ENCODE measurements at places on chromosomes 5 and 9. TPM values are rescaled to one million over a fixed set of nuclear protein-coding genes. Genes with fewer than 3 reads are reported as not detected.

The ADRB2 gene
- 0.31 TPM for total RNA-seq

The SPATA24 gene
- 13.2 TPM for total RNA-seq

The PCDHGA11 gene
- total RNA-seq: 7.7 TPM

The SNCAIP gene
- total RNA-seq: 42.3 TPM

The IL3 gene
- not detected for total RNA-seq

The SLC25A2 gene
- not detected for total RNA-seq

The FANCG gene
- total RNA-seq: 23.3 TPM

The ARHGEF39 gene
- total RNA-seq: 0.41 TPM

The FOXD4 gene
- 0.31 TPM for total RNA-seq

The CCL21 gene
- not detected for total RNA-seq

The ADAMTS13 gene
- total RNA-seq: 14.3 TPM

The PLPPR1 gene
- 52.3 TPM for total RNA-seq

The HTR1A gene
- 0.96 TPM for total RNA-seq

The IFNA2 gene
- not detected for total RNA-seq

The ACOT12 gene
- total RNA-seq: 0.41 TPM

The RIMOC1 gene
- total RNA-seq: 31.4 TPM

The NMUR2 gene
- total RNA-seq: 1.1 TPM

The NTNG2 gene
- total RNA-seq: 0.66 TPM

The KCTD16 gene
- 5.3 TPM for total RNA-seq

The ANKRD18A gene
- 2.6 TPM for total RNA-seq

The CARTPT gene
- total RNA-seq: not detected
